ENCODE measurements at places on chromosomes 13 and 19.

GRCh38 chr13:111488486-111489132 lies 168.2 kb downstream of the TEX29 start:
- no peak for DNase-seq

DNA sequence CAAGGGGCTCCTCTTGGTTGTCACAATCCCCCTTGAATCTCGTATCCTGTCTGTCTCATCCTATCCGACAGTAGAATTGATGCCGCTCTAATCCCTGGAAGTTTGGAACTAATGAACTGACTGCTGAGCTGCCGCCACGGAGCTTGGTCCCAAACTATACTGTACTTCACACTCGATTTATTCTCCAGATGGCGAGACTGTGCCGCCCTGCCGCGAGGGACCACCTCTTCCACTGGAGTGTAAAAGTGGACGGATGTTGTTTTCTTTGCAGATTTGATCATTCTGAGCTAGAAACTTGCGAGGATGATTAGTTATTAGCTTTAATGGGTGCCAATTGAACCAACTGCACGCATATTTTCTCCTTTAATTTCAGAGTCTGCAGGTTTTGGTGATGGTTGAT lies 117.2 kb downstream of the ZIC5 start:
- no peak for DNase-seq

DNA sequence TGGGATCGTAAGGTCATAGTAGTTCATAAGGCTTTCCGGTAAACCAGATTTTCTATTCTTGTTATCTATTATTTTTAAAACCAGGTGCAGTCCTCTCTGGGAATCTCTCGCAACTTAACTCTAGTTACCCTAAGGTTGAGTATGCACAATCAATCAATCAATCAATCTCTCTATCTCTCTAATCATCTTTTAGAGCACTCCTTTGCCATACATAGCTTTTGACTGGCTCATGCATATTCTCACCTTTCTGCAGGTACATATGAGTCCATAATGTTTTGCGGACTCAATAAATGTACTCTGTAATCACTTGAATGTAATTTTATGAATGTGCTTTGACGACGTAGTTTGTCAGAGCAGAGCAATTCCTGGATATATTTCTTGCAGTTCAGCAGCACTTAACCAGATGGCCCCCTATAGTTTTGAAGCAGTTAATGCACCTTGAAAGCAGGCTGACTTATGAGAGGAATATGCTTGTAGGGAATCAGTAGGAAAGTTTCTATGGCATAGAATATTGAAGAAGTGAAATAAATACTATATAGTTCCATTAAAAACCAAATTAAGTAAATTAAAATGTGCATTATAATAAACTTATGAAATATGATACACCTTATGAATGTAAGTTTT lies 524.7 kb downstream of the GPC5 start:
- DNase-seq, result no peak

- no peak for DNase-seq
Measured at GRCh38 chr19:47660435-47660832, 51.5 kb downstream of the BICRA start.

GRCh38 chr13:102510072-102510471 lies 86.7 kb upstream of the TPP2 start:
- no peak for DNase-seq

DNA sequence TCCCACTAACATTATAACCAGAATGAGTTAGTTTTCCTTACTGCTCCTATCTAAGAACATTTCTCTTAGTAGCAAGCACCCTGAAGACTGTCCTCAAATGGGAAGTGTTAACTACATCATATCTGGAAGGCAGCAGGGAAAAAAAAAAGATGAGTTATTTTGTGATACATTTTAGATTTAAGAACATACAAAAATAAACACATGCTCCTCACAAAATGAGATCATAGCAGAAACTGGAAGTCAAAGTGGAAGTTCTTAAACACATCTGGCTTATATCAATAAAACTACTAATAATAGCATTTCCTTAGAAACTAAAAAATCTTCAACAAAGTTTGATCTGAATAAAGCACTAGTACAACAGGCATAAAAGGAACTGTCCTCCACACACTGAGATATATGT lies 70.4 kb downstream of the SLITRK6 start:
- no peak for DNase-seq

DNA sequence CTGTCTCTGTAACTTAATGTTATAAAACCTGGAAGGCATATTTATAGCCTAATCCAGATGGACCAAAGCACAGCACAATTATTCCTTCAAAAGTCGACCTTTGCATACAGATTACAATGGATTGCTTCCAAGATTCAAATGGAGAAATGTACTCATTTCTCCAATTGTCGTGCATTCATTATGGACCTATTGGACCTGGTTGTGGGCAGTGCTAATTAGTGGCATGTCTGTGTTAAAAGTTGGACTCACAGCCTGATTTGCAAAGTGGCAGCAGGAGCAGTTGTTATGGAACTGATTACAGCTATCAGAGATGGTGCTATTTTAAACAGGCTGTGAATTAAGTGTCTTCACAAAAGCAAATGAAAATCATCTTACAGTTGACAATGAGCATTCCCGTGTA lies 1529.3 kb upstream of the SLC10A2 start:
- no peak for DNase-seq

DNA sequence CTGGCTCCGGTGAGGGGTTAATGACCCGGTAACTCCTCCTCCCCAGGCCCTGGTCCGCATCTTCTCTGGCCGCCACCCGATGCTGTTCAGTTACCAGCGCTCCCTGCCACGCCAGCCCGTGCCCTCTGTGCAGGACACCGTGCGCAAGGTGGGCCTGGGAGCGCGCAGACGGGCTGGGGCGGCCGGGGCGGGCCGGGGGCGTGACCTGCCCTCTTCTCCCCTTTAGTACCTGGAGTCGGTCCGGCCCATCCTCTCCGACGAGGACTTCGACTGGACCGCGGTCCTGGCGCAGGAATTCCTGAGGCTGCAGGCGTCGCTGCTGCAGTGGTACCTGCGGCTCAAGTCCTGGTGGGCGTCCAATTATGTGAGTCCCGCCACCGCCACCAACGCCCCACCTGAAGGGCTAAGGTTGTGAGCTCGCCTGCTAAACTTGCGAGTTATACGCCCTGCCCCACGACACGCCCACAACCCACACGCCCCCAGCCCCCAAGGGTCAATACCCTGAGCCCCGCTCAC lies 10.4 kb downstream of the CPT1C start:
- DNase-seq, result no peak

DNA sequence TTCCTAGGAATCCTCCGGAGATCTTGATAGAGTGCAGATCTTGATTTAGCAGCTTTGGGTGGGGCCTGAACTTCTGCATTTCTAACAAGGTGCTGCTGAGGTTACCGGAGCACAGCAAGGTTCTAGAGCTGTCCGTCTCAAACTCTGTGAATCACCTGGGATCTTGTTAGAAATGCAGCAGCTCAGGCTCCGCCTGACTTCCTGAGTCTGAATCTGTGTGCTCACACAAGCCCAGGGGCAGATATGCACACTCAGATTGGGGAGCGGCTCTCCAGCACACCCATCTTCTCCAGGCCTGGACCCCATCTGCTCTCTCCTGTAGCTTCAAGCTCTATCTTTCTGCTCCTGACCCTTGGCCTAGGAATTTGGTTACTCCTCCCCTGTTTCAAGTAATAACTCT lies 3.5 kb upstream of the TEX26 start:
- no peak for DNase-seq

All from sigmoid colon (tissue), 7 donors.